ENCODE measurements at places on chromosomes 7 and 10.

DNA sequence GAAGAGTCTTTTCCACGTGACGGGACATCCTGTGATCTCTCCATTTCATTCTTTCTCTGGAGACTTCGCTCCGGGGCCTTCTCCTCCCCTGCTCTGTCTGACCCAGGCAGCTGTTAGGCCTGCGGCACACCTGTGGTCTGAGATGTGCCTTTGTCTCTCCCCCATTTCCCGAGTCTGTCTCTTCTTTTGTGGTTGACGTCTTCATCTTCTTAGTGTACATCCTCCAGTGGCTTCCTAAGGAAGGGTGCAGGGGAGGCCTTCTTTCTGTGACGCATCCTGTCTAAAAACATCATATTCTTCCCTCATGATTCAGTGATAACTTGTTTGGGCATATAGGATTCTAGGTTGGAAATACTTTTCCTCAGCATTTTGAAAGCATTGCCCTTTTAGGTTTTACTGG is 17.2 kb upstream of the ATP6V0E2 start:
- no peak for DNase-seq

GRCh38 chr7:53358269-53358668 is 322.8 kb downstream of the POM121L12 start:
- DNase-seq = no peak

DNA sequence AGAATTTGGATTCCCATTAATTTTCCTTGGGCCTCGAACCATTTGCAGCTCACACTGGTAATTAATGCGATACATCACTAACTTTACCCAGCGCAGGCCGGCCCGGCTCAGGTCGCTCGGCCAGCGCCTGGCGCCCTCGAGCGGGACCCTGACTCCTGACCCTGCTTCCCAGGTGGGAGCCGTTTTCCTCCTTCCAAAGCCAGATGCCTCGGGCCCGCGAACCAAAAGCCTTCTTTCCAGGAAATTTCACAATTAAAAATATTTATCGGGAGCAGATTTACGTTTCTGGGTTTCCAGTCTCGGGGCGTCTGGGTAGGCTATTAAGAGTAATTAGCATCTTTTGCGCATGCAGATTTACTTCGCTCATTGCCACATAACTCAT is 12.2 kb downstream of the LBX1 start:
- DNase-seq = no peak

GRCh38 chr10:3777981-3778691 is 6.9 kb downstream of the KLF6 start:
- DNase-seq = peak; percentile 11

DNA sequence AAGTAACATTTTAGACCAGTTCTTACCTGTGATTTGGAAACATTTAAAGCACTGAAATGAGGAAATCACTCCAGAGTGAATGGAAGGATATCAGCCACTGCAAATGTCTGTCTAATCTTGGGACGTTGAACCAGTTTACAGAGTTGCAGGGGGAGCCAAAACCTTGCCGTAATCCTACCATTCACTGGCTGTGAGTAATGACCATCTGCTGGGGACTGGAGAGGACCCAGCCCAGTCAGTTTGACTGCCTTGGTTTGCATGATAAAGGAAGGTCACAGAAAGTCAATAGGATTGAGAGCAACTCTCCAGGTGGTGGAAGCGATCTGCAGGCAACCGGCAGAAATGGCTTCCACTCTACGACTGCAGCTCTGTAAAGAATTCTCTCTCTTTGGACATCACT is 167.2 kb downstream of the AKR1D1 start:
- no peak for DNase-seq

GRCh38 chr7:34184466-34184865 is 279.1 kb downstream of the BMPER start:
- no peak for DNase-seq

- no peak for DNase-seq
These were observed 51.8 kb upstream of the DNAAF5 start for GRCh38 chr7:674454-675410.

DNA sequence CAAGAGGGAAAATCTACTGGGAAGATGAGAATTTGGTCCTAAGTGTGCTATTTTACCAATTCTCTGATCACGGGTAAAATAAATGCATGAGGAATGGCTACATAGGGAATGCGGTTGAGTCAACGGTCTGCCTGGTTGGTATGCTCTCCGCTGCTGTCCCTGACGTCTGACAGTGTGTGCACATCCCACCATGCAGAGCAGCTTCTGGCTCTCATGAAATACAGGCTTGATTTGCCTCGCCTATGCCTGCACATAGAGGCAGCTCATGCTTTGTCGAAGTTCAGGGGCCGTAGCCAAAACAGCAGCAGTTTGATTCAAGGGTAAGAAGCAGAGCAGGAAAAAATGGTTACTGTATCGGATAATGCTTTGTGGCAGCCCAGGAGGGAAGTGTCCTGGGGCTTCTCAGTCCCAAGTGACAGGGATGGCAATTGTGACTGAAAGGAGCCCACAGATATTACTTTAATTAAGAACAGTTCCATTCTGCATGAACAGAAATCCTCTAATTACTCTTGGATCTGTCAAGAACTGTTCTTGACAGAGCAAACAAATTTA is 268.4 kb upstream of the SLC26A5 start:
- no peak for DNase-seq

- no peak for DNase-seq
These were observed 51.7 kb upstream of the FZD1 start for GRCh38 chr7:91212582-91212981.

DNA sequence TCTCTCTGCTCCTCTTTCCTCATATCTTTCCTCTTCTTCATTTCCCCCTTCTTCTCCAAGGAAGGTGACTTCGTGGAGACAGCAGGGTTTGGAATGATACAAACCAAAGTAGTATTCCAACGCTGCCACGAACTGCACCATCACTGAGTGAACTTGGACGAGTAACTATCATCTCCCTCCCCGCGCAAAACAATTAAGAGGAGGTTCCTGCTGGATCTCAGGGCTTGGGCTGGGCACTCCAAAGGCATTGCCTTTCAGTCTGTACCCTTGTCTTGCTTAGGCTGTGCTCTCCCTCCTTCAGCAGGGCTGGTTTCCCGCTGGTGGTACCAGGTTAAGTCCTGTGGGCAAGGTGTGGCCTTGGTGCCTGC is 790 bp upstream of the PITX3 start:
- no peak for DNase-seq

DNA sequence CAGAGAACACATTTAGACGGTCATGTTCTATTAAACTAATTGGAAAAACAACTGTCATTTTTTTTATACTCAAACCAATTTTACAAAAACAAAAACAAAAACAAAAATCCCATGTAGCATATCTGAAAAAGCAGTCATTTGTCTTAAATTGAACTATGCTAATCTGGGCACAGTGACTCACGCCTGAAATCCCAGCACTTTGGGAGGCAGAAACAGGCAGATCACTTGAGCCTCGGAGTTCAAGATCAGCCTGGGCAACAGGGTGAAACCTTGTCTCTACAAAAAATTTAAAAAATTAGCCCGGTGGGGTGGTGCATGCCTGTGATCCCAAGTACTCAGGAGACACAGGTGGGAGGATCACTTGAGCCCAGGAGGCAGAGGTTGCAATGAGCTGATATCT is 253.4 kb downstream of the DOCK4 start:
- no peak for DNase-seq

DNA sequence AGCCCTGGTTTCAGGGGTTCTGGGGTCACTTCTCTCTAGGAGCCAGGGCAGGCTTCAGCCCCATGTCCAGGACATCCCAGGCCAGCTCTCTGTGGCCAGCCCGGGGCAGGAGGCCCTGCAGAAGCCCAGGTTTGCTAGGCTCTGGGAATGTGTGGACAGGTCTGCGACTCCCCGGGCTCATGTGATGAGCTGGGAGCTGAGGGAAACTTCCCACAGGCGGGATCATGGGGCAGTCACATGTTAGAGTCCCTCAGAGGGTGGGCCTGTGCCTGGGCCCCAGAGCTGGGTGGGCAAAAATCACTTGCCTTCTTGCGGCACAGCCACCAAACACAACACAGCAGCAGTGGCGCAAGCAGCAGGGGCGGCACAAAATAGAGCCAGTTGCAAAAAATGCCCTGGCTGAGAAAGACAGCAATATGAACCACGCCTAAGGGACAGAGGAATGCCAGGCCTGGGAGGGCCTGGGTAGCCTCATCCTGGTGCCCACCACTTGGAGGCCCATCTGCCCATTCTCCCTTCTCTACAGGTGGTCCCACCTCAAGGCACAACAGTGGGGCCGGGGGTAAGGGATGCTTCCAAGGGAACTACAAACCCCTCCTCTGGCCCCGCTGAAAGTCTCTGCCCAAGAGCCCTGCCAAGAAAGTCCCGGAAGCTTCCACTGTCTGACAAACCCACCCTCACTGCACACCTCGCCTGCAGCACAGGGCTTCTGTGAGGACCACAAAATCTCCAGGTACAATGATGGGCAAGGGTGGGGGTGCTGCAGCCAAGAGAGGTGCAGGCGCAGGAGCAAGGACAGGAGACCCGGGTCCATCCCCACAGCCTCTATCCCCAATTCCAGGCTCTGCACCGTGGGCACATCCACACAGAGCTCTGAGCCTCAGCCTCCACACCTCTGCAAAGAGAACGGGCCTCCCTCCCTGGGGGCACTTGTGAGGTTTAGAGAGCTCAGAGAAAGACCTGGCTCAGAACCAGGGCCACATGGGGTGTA is 34.6 kb upstream of the ANTXRL start:
- DNase-seq = no peak

- DNase-seq = no peak
These were observed 93.3 kb upstream of the DUSP5 start for GRCh38 chr10:110404413-110404812.

DNA sequence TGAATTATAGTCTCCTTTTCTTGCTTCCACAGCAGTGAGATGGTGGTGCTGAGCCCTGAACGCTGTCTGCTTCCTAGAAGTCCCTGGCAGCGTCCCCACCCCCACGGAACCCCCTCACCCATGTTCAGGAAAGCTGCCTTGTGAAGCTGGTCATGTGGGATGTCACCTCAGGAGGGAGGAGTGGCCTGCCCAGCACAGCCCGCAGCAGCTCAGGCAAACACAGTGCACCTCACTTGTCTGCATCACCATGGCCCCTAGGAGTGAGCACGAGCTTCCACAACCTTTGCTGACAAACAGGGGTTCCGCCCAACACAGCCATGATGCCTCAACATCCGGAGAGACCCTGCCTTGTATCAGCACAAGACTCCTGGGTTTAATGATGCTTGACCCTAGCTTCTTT is 508.9 kb downstream of the RPS24 start:
- DNase-seq = peak; percentile 42

DNA sequence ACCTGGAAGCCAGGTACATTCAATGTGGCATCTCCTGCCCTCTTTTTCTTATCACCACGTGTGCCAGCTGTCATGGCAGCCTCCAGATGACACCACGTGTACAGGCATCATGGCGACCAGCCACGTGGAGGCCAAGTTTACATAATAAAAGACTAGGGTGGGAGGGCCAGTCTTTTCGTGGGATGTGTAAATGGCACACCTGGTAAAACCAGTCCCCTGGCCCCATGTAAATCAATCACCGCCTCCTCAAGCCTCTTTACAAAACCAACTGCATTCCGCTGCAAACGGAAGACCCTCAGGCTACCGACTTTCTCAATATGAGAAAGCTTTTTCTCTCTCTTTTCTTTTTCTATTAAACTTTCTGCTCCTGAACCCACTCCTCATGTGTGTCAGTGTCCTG is 65.1 kb upstream of the PHF14 start:
- no peak for DNase-seq

- no peak for DNase-seq
These were observed 576.5 kb downstream of the PTPRN2 start for GRCh38 chr7:158010961-158011693.

DNA sequence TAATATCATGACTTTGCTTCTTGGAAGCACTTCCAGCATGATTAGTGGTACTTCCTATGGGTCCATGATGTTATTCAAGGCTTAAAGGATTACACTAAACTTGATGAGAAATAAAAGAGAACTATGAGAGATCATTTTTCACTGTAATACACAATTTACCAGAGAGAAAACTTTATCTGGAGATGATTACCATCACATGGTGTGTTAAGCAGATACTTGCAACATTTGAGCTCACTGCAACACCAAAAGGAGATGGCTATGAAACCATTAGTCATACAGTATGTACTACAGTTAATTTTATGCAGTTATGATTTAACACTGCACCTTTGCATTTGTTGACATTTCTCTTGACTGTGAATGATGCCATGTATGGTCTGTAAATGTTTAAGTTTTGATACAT is 311.3 kb upstream of the AOAH start:
- no peak for DNase-seq

GRCh38 chr7:47991270-47991669 is 11.9 kb upstream of the HUS1 start:
- DNase-seq = no peak

- no peak for DNase-seq
These were observed 1120.0 kb downstream of the SORCS1 start for GRCh38 chr10:106044503-106044902.

- DNase-seq = no peak
These were observed 277.6 kb upstream of the SORCS1 start for GRCh38 chr10:107442035-107442505.

DNA sequence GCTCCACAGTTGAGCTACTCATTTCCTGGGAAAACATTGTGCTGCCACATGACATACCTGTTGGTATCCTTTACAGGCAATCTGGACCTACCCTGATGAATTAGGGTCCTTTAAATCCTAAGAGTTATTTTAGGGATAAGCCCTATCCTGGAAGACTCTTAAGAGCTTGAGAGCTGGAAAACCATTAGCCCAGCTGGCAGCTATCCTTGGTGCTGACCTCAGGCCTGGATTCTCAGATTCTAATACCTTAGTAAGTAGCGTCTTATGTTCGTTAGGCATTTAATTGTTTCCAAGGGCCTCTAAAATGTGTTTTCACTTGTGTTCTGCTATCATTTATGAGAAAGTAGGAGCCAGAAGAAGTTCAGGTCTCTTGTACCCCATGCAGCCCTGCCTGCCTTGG is 93.0 kb upstream of the SORCS3 start:
- no peak for DNase-seq

DNA sequence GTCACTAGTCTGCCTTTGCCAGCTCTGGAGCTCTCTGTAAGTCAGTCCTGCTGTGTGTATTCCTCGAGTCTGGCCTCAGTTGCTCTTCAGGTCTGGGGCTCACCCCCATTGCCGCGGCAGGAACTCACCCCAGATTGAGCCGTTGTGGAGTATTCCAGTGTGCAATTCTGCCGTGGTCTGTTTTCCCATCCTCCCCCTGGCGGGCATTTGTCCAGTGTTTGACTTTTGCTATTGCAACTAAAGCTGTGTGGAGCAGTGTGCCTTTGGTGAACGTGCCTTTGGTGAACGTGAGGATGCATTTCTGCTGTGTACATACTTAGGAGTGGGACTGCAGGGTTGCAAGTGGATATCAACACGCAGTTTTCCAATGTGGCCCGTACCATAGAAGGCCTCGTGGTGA is 134.5 kb downstream of the FAM53B start:
- no peak for DNase-seq

GRCh38 chr10:28845009-28845682 is 167.8 kb downstream of the BAMBI start:
- DNase-seq = no peak

Data from left forelimb (tissue), 1 donor.